ENCODE measurements at places on chromosomes 16 and 17.

- peak; percentile 43 for DNase-seq
These were observed 7.5 kb upstream of the ARMC5 start for GRCh38 chr16:31451681-31452351.

DNA sequence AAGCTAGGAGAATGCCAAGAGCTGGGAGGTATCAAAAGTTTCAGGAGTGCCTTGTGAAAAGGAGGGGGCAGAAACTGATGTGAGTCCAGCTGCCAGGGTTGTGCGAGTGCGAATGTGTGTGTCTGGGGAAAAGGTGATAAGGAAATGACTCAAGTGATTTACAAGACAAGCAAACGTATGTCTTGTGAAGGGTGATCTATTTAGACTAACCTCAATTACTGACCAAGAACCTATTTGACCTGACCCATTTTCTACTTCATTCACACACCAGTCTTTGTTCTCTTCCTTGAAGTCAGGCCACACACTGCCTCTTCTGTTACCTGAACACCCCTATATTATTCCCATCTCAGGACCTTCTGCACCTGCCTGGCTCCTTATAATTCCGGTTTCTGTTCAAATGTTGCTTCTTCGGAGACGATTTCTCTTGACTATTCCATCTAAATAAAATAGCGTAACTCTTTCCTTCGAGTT lies 1.0 kb downstream of the GDE1 start:
- DNase-seq, result no peak

DNA sequence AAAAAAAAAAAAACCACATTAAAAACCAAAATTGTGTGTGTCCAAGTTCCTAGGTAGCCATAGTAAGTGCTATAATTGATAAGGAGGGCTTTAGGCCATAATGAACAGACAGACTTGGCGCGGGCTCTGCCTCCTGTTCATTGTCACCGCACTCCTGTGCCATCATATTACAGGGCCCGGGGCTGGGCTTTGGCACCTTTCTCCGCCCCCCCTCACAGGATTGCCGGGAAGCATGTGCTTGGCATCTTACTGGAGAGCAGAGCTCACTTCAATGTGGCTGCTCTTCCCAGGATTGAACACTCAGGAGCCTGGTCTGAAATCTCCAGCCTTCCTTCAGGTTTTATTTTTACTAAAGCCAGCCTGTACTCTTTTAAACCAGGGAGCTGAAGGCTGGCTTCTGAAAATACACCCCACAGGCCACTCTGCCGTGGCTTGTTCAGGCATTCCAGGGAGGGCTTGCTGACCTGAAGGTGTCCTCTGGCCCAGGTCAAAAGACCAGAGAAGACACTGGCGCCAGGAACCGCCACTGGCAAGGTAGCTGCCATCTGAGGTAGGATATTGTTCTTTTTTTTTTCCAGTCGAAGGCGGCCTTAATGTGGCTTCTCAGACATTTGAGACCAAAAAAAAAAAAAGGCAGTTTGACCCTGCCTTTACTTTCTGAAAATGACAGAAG lies 39.3 kb downstream of the DHRS7B start:
- no peak for DNase-seq

GRCh38 chr17:68853439-68853838 lies 101.8 kb downstream of the ABCA8 start:
- no peak for DNase-seq

DNA sequence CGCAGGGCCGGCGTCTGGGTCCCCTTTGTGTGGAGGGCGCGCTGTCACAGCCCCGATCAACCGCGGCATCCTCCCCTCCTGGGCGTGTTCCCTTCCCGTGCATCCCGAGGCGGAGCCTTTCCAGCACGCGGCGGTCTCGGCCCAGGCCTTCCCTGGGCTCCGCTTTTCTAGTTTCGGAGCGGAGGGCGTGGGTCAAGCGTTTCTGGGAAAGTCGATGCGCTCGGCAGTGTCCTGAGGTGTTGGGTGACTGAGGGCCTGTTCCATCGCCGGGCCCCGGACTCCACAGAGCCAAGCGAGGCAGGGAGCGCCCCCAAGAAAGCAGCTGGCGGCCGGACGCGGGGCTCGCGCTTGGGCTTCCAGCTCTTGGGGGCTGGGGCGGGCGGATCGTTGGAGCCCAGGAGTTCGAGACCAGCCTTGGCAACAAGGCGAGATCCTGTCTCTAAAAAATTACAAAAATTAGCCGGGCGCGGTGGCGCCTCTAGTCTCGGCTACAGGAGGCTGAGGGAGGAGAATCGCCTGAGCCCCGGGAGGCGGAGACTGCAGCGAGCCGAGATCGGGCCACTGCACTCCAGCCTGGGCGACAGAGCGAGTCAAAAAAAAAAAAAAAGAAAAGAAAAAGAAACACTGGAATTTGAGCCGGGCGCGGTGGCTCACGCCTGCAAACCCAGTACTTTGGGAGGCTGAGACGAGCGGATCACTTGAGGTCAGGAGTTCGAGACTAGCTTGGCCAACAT lies 806 bp downstream of the IFT140 start:
- no peak for DNase-seq

DNA sequence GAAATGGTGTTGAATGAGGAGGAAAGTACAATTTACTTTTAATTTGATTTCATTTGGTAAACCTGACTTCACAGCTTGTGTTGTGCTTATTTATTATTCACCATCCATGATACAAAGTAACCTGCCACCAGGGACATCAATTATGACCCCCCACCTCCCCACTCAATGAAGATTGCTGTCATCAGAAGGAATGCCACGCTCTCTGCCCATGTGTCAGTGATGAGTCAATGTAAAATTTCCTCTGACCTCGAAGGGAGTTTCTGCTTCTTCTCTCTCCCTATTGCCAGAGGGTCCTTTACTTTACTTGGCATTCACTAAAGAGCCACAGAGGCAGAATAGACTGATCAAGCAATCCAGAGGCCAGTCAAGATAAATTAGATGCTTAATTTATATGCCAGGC lies 759.7 kb downstream of the CDH11 start:
- no peak for DNase-seq

- no peak for DNase-seq
These were observed 5.7 kb downstream of the GPR179 start for GRCh38 chr17:38338053-38338452.

DNA sequence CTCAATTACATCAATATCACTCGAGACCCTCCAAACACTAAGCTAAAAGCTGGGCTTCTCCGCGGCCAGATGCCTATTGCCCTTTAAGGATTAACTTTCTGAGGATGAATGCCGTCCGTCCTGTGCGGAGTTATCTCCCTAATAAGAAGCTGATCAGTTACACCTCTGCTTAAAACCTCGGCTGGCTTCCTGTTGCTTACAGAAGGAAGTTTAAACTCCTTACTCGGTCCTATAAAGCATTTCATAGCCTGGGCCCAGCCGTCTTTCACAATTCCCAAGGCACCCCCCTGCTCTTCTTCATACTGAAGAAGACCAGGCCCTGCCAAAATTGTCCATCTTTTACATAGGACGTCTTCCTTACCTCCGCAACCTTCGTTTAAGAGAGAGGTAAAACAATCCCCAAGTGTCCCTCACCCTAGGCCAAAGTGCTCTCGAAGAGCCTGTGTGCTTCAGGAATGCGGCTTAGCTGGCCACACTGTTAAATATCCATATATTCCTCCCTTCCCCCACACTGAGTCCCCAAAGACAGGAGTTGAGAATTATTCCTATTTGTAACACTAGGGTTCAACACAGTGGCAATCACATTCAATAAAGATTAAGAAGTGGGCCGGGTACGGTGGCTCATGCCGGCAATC lies 112.6 kb upstream of the IRX5 start:
- DNase-seq, result no peak

DNA sequence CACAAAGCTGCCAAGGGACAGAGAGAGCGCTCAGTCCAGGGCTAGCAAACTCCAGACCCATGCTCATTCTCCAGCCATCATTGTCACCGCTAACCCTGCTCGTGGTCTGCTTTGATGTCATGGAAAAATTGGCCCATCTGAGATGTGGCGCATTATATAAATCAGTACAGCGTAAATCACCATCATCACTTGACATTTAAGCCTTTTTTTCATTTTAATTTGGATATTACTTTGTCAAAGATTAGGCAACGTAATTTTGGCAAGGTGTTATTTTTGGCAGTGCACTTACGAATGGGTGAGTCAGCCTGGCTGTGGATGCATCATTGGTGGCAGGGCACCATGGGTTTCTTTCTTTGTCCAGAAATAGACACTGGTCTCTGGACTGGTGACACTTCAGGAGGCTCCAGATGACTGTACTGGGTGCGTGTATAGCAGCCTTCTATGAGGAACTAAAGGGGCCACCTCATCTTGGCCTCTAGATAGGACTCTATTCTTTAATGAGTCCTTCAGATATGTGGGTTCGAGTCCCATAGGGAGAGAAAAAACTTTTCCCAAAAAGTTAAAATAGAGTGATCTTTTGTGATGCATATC lies 166.3 kb downstream of the MSI2 start:
- DNase-seq, result no peak

DNA sequence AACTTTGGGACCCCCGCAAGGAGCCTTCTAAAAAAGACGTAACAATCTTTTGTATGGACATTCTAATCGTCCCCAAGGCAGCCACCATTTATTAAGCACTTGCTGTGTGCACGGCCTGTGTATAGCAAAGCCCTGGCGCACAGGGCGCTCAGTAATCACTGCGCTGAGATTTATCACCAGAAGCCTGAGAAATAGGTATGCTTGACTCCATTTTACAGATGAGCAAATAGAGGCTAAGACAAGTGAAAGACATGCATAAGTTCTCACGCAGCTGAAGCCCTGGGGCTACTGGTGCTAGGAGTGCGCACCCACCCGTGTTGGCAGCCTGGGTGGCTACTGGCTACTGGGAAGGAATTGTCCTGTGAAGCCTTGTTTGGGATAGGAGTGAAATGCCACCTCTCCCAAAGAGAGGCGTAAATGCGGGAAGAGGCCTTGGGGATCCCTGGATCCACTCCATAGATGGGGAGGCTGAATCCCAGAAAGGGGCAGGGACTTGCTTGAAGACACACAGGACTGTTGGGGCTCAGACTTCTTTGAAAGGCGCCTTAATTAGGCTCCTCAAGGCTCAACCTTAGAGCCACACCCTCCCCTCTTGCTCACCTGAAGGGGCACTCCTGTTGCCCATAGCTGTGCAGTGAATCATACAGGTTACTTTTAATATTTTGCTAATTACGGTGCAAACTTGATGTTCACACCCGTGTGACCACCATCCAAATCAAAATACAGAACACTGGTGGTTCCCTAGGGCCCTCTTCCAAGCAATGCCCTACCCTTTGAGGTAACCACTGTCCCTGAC lies 634 bp upstream of the NATD1 start:
- DNase-seq, result no peak

- DNase-seq, result peak; percentile 46
These were observed 913 bp downstream of the CDIP1 start for GRCh38 chr16:4537376-4538343.

DNA sequence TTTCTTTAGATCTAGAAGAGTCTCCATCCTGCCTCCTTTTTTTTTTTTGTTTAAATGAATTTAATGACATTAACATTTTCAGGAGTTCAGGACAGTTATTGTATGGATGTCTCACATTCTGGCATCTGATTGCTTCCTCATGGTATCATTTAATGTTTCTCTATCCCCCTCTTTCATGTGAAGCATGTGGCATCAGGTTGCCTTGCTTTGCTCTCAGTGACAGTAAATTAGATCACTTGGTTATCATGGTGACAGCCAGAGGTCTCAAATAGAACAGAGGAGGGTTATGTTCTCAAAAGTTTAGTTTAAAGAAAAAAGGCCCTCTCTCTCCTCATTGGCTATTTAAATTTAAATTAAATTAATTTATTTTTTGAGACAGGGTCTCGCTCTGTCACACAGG lies 74.1 kb downstream of the WWP2 start:
- DNase-seq, result no peak

DNA sequence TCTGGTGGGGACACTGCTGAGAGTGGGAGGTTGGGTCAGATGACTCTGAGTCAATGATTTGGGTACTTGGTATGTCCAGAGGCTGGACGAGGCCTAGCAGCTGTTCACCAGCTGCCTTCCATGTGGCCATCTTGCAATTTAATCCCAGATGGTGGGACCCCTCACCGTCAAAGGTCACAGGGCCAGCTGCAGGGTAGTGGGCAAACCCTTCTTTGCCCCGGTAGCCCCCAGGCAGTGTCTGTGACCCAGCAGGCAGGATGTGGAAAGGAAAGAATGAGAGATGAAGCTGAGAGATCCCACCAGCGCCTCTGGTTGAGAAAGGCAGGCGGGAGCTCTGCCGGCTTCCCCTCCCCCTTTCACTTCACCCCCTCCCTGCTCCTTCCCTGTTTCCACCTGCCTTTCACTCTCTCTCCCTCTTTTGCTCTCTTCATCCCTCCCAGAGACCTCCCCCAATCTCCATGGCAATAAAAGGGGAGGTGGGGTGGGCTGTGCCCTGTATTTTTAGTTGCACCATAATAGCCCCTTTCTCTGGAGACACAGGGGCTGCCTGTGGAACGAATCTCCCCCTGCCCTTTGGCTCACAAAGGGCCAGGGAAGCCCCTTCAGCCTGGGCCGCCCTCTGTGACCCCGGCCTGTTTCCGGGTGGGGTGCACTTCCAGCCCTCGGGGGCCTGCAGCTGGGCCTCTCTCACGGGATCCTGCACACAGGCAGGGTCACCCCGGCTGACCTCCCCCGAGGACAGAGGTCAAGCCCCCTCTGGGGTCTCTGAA lies 20.2 kb downstream of the CDK5RAP3 start:
- DNase-seq, result no peak

- peak; percentile 23 for DNase-seq
These were observed 32.3 kb downstream of the GRB7 start for GRCh38 chr17:39769974-39770587.

- no peak for DNase-seq
These were observed 6.6 kb downstream of the SOCS1 start for GRCh38 chr16:11249233-11250061.

- no peak for DNase-seq
These were observed 1.2 kb upstream of the C17orf99 start for GRCh38 chr17:78144736-78145641.

GRCh38 chr17:37553401-37553966 lies 55.7 kb downstream of the SYNRG start:
- no peak for DNase-seq

- peak; percentile 17 for DNase-seq
These were observed at the start of gene MPP3 for GRCh38 chr17:43832976-43833829. Gene MPP3 (minus strand): TSS chr17:43833146. CDS start chr17:43831906, 1,240 bp downstream.

DNA sequence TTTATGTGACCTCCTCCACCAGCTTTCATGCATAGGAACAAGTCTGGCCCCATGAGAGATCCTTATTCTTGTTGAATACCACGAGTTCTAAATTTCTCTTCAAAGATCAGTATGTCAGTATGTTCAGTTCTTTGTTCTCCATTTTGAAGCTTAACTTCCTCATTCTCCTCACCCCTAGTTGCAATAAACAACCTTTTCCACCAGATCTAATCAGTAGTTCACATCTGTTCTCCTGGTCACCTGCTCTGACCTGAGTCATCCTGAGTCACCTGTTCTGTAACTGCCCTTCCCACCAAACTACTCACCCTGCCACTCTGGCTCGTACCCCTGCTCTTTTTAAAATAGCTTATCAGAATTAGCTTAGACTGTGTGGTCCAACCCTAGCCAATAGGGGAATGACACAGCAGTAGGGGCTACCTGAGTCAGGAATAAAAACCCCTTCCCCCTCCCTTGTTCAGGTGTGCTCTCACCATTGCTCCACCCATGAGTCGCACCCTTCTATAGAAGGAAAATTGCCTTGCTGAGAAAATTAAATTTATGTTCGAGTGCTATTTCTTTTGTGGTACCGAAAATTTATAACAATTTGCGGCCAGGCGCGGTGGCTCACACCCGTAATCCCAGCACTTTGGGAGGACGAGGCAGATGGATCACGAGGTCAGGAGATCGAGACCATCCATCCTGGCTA lies 94.6 kb downstream of the EMP2 start:
- no peak for DNase-seq

GRCh38 chr16:87525352-87525751 lies 32.5 kb upstream of the ZCCHC14 start:
- DNase-seq, result no peak

Measured in hippocampal formation (tissue), 2 donors.